ENCODE measurements at places on chromosomes 4 and X.

GRCh38 chr4:98510757-98511517, 147.5 kb downstream of the TSPAN5 start:
- DNase-seq: no peak

GRCh38 chr4:181225616-181226261, 1017.5 kb upstream of the TENM3 start:
- no peak for DNase-seq

- DNase-seq: no peak
Measured at GRCh38 chr4:47075262-47075661, 43.9 kb downstream of the GABRB1 start.

DNA sequence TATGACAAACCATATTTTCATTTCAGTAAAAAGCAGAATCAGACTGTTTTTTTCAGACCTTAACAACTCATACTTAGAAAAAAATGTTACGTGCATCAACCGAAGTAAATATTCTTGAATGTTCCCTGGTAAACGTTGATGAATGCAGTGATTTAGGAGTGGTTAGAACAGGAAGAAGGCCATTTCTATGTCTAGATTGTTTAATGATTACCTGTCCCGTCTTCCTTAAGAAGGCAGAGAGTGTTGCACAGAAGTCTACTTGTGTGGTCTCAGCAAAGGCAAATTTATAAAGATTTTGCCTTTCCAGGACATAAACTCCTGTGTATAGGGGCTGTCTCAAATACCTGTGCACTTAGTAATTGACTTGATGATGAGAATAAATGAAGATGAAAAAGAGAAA, 134.5 kb downstream of the MGST2 start:
- DNase-seq: no peak

- DNase-seq: no peak
Measured at GRCh38 chrX:38898261-38898660, 97.0 kb downstream of the MID1IP1 start.

Data from stimulated activated CD4-positive, alpha-beta T cell treated with anti-CD3 and anti-CD28 coated beads, Interleukin-1b, Interleukin-23, amount 100 ng/mL, for 1 hour (primary cell).